NCI-H2171 (cell line): ENCODE measurements at places on chromosomes 2 and 18.

DNA sequence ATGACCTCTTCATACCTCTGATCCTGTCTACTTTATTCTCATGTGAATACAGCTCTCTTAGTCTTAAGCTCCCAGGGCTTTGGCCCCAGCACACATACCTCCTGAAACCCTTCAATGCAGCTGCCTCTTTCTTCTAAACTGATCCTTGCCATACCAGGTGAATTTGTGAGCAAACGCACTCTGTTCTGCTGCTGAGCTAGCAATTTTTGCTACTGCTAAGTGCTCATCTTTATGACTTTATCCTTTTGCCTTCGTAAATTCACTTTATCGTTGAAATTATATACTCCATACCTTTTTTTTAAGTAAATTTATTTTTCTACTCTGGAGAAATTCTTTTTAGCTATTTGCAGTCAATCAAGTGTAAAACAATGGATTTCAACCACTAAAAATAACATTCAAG is 287.7 kb downstream of the CMPK2 start:
- DNase-seq, result no peak

GRCh38 chr18:58438161-58438957 is 190.5 kb downstream of the ALPK2 start:
- no peak for DNase-seq

- DNase-seq, result no peak
These were observed 771.9 kb downstream of the ERBB4 start for GRCh38 chr2:211766689-211767088.

DNA sequence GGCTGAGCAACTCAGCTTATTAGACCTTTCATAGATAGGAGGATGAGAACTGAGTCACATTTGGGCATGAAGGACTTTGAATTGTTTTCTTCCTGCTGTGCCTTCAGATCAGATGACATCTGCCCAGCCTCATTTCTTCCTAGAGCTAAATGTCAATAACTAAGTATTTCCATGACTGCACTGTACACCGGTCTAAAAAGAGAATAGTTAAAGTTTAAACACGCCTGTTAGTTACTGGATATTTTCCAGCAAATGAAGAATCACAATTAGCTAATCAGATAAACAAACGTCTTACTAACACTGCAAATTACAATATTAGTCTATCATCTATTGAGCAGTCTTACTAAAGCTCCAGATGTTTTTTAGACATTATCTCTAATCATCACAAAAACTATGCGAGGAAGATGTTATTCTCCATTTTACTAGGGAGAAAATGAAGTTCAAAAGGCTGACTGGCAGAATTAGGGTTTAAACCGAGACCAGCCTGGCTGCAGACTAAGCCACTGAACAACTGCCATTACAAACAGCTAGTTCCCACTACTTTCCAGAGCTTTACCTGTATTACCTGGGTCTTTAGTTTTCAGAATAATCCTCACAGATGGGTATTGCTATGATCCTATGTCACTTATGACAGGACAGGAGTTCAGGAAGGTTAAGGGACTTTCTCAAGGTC is 69.4 kb upstream of the ZNF397 start:
- DNase-seq, result no peak

DNA sequence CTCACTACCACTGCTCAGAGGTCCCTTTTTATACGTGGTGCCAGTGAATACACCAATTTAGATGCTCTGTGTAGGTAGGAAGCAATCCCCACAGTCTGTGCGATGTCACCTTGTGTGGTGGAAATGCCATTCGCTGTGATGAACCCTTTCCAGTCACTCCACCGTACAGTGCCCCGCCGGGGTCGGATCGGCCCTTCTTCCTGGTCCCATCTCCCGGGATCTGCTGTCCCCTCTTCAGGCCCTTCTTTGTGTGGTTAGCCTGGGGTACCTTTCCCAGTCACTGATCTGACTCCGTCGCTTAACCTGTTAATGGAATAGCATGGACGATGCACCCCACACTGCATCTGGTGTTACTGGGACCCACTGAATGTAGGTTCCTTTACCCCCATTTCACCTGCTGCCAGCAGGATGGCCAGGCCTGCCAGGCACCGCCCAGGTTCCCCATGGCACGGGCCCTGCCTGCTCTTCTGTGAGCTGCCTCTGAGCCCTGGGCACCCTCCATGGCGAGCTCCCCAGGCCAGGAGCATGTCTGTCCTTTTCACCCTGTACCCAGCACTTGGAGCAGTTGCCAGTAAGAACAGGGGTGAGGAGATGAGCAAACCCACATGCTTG is 18.0 kb downstream of the TWIST2 start:
- DNase-seq, result no peak

- peak; percentile 50 for DNase-seq
These were observed 677 bp upstream of the MC2R start for GRCh38 chr18:13915995-13916431.

DNA sequence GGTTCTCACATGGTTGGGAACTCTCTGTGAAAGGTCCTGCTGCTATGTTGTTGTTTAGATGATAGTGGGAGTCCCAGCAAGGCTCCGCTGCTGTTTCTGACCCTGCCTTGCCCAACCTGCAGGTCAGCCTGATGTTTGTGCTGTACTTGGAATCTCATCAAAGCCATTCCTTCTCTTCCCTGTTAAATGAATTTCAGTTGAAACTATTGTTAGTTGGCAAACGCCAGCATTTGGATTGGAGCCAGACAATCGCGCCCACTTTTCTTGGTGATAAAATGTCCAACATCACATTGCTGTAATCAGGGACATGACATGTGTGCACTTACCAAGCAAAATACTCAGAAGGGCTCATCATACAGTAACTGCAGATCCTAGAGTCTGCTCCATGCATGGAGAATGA is 12.8 kb upstream of the TWSG1 start:
- DNase-seq, result no peak

- DNase-seq, result no peak
These were observed 24.9 kb downstream of the CAPN14 start for GRCh38 chr2:31192396-31192795.

DNA sequence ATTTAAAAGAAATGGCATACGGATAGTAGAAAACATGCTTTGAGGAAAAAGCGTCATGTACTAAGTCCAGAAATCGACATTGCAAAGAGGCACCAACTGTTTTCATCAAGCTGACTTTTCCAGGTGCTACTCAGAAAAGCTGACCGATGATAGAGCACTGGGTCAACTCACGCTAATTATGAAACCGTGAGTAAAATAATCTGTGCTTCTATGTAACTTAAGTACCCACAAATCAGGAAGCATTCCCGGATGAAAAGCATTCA is 353 bp upstream of the NUP35 start:
- DNase-seq, result no peak

DNA sequence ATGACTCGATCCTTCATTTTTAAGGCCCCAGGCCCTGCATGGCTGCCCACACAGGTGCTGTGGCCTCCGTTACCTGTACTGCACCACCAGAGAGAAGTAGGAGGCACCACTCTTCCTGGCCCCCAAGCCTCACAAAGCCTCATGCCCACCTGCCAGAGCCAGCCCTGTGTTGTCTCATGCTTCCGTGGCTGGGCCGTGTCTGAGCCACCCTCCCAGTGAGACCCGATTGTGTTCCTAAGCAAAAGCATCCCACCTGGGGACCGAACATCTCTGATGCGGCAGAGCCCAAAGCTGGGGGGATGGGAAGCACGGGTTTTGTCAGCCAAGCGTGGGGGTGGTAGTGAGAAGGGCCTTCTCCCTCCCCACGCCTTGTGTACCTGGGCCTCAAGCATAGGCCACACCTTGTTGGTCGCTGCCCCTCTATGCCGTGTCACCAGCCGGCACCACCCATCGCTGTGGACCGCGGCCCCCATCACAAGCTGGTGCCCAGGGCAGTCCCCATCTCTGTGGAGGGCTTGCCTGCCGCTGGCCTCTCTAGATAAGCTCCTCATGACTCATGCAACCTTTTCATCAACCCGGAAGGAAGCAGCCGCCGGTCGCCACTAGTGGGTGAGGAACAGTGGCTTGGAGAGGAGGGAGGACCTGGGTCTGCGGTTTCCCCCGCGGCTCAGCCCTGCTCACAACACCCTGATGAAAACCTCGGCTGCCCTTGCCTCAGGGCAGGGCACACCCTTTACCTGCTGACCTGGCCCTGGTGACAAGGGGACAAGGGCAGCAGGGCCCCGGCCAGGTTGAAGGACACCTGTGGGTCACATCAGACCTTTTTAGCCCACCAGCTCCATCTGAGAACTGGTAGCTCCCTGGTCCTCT is 2.7 kb upstream of the RNPEPL1 start:
- DNase-seq, result no peak

DNA sequence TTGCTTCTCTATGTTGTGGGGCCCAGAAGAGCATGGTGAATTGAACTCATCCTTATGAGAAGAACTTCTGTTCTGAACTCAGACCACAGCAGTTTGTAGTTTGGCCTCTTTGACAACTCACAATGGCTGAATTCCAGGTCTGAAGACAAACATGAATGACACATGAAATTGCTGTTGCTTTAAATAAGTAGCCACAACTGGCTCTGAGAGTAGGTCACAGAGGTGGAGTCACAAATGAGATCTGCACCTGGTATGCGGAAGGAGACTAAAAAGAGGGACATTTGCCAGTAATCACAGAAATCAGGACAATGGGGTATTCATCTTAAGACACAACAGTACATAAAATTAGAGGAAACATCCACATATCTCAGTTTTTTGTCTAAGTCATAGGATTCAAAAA is 290.3 kb upstream of the MMADHC start:
- no peak for DNase-seq

DNA sequence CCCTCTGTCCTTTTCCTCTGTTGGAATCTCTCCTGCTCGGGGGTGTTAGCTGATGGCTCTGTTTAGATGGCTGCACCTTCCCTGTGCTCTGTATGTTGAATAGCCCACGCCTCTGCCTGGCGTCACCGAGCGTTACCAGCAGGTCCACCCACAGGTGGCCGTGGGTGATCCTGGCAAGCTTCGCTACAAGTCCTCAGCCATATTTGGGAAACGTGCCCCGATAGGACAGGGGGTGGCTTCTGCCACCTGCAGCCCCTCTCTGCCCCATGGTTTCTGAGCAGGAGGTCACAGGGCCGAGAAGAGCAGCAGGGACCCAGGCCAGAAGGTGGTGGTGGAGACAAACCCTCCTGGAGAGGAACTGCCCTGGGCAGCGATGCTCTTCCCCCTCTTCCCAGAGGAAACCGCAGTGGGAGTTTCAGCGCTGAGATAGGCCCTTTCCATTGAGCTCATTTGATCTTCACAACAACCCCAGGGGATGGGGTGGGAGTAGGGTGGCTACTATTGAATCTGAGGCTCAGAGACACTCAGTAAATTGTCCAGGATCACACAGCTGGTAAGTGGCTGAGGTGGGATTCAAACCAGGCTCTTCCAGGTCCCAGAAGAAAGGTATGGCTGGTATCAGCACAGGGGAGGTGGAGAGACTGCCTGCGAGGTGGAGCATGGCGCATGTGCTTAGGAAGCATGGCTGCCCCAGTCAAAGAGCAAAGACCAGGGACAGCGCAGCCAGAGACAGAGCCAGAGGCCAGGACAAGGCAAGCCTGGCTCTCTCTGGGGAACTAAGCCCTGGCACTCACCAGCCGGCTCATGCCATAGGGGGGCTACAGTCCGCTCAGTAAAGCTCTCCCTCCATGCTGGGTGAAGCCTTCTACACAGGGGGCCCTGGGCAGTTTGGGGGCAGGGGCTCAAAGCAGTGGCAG is 15.0 kb downstream of the NGEF start:
- DNase-seq, result no peak

DNA sequence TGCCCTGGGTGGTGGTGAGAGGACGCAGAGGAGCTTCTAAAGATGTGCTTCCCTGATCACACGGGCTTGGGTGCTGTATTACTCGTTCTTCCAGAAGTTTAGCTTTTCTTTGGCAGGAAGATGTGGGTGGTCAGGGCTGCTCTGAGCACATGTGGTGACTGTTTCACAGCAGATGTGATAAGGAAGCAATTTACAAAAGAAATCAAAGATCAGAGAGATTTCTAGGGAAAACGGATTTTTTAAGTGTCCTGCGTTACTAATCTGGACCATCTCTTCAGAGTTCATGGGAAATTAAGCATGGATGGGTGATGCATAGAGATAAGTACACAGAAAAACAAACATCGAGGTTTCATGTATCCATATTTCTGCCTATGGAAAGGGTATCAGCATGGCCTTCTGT is 99.4 kb downstream of the WDSUB1 start:
- DNase-seq, result no peak

- no peak for DNase-seq
These were observed 2.4 kb downstream of the GRP start for GRCh38 chr18:59222341-59222740.

DNA sequence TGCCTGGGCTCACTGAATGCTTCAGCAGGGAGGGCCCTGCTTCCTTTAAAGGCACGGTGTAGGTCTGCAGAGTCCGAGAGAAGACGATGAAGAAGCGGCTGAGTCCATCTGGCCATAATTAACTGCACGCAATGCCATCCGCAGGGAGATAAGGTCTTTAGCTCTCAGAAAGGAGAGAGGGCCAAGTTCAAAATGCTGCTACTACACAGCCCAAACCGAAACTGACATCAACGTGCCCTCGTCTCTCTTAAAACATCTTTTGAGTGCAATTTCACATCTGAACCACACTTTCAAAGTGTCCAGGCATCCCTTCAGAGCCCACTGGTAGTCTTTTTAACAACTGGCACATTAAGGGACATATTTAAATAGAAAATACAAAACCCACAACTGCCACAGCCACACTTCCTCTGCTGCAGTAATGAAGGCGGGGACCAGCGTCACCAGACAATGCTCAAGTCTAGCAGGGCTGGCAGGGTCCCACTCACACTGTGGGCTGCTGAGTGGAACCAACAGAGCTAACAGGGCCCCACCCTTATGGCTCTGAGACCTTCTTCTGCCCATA is 35.8 kb downstream of the ST3GAL5 start:
- DNase-seq, result no peak

GRCh38 chr18:67514901-67515540 is 1.5 kb downstream of the DSEL start:
- no peak for DNase-seq

DNA sequence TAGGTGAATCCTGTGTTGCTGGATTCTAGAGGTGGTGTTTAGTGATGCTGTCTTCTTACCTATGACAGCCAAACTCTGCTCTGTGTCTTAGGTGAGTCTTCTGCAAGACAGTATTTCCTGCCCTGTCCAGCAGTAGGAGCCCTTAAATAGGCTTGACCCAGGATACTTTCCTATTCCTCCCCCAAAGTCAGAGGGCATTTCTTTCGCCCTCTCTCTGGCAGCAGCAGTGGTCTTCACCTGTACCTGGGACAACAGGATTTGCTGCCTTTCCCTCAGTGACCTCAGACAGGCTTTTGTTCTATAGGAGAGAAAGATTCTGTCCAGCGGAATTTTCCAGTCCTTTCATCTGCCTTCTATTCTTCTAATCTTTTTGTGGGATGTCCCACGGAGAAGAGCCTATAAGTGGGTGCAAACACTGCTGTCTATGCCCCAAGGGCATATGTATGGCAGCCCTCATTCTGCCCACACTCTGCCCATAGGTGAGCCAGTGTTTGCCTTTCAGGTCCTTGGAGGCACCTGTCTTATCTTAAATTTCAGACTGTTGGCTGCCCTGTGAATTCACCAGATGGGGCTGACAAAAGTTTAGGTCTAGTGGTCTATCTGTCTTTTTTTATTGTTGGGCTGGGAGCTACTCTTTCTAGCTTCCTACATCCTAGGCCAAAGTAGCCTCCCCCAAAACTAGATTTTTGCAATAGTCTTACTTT is 177.3 kb upstream of the SPOPL start:
- DNase-seq, result no peak

- no peak for DNase-seq
These were observed 71.6 kb downstream of the ACKR3 start for GRCh38 chr2:236641051-236641726.

- no peak for DNase-seq
These were observed 173.6 kb downstream of the CAMKMT start for GRCh38 chr2:44535376-44535775.
